ENCODE measurements at places on chromosomes 7 and 10.

DNA sequence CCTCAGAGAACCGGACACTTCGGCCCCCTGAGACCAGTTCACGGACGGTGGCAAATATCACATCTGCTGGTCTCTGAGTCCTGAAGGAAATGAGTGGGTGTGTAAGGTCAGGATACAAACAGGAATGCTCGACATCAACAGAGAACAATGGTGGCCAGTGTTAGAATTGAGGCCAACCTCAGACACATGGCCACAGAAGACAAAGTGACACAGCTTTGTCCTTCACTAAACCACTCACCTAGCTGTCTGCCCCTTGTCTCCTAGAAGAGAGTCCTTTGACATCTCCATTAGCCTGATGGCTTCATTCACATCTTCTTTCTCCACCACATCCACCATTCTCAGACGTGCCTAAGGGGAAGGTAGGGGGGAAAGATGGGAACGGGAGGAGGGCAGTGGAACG, 4.3 kb downstream of the COPS6 start:
- no peak for DNase-seq

DNA sequence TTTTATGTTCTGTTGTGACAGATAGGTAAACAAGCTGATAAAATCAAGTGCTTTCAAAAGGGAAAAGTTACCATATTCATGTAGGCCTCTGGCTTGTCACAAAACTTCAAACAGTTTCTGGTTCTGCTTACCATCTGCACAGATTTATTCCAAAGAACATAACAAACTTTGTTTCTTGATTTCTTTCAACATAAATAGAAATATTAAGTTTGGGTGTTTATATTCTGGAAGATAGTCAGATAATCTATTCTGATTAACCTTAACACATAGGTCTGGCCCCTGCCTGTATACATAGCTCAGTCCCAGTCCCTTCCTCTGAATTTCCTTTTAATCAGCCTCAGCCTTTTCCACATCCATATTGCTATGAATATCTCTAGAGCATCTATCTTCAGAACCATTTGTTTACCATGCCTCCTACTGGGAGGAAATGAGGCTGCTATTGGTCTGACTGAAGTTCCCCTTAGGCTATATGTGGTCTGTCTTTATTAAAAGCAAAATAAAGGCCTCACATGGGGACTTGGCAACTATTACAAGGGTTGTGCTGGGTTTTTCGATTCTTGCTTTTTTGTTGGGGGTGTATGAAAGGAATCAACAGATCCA, 319.0 kb downstream of the HPSE2 start:
- DNase-seq, result no peak

DNA sequence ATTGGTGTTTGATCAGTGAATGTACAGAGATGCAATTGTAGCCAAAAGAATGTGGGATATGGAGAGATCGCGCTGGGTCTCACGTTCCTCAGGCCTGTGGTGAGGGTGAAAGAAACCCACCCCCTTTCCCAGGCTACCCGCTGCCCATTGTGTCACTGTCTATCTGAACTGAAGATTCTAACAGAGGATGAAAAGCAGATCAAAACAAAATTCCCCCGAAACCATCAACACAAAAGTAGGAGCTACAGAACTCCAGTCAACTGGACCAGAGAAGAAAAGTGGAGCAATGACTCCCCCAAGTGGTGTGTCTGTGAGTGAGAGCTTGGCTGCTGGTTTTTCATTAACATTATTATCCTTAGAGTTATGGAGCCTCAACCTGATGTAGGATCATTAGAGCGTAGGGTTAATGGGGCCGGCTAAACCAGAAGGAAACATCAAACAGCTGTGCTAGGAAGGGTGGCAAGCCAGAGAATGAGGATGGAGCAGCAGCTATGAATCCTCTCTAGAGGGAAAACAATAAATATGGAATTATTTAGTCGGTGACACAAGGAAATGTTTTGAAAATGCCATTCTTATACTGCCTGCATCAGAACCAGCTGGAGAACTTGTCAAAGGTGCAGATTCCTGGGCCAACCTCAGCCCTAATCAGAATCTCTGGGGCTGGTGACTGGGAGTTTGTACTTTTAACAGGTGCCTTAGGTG, 38.3 kb downstream of the AKR1B1 start:
- DNase-seq, result peak; percentile 82

GRCh38 chr10:127417686-127418401, 131.3 kb upstream of the NPS start:
- DNase-seq, result no peak

DNA sequence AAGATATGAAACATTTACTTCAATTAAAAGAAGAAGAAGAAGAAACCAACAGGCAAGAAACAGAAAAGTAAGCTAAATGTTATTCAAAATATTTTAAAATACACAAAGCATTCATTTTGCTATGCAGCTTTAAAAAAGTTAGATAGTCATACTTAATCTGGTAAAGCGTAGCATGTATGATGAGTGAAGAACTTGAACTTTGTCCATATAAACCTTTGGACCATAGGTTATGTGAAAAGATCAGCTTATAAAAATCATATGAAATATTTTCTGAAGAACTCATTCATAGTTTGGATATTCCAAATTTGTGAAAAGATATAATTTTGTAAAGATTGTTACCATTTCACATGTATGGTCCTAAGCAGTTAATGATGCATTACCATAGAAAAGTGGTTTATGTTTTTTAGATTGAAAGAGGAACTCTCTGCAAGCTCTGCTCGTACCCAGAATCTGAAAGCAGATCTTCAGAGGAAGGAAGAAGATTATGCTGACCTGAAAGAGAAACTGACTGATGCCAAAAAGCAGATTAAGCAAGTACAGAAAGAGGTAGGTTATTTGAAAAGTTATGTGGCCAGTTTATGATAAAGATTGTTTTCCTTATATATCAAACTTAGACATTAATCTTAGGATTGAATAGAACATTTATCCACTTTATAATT, 37.3 kb downstream of the KIF20B start:
- DNase-seq, result no peak

GRCh38 chr7:49119706-49120105, 195.4 kb downstream of the CDC14C start:
- DNase-seq, result no peak

GRCh38 chr10:133042061-133042460, 45.7 kb upstream of the ADGRA1 start:
- no peak for DNase-seq

DNA sequence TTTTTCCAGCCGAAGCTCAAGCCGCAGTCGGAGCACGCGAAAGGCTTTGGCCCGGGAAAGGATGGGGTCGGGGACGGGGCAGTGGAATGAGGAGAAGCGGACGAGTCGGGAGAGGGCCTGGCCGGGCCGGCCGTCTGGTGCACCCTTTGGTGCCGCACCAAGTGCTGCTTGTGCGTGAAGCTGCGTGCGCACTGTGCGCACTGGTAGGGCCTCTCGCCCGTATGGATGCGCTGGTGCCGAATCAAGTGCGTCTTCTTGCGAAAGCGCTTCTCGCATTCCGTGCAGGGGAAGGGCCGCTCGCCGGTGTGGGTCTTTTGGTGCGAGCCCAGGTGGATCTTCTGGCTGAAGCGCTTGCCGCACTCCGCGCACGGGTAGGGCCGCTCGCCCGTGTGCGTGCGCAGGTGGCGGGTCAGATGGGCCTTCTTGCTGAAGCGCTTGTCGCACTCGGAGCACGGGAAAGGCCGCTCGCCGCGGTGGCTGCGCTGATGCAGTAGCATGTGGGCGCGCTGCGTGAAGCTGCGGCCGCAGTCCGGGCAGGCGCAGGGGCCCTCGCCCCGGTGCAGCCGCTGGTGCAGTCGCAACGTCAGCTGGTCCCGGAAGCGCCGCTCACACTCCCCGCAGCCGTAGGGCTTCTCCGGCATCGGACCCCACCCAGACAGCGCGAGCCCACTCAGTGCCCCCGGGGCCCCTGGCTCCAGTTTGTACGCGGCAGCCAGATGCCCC, 7.8 kb downstream of the ZNF467 start:
- no peak for DNase-seq

DNA sequence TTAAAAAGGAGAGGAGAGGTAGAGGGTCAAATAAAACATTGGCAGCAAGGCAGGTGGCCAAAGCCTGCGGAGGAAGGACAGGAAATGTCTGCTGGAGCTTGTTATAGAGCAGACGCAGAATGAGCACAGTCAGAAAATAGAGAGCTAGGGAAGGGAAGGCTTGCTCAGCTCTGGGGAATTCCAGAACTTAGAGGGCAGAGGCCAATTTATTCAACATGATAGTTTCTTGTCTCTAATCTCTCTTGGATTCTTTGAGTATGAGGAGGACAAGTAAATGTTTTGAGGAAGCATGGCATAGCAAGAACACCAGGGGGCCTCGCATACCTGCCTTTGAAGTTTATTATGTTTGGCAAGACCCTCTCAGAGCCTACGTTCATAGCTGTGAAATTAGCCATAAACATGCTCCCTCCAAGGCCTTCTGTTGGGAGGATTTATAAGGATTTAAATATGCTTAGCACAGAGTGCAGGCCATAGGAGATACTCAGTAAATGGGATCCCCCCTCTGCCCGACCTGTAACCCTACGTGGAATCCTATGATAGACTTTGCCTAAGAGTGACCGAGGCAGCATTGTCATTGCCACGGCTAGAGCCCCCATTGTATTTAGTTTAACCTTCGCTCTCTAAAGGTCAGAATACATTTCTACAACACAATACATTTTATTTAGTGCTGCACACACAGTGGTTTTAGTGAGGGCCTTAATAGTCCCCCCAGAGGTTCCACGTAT, 293.9 kb downstream of the CCDC3 start:
- DNase-seq, result peak; percentile 54

- peak; percentile 83 for DNase-seq
Observed at GRCh38 chr7:44087911-44088838, 5.8 kb upstream of the POLM start.

DNA sequence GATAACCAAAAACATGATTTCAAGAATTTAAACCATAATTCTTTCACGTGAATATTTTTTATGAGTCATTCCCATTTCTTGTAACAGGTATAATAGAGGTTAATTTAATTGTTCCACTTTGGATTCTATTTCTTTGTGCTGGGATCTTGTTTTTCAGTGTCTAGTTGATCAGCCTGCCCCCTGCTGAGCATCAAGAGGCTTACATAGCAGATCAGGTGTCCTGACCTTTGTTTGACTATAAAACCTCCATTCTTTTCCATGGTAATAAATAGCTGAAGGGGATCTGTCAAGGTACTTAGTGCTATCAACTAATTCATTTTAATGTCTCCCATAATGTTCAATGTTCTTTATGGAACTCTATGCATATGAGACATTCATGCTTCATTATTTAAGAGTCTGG, 4.9 kb downstream of the COL17A1 start:
- DNase-seq, result no peak
